ENCODE measurements at places on chromosomes 5 and 9.

DNA sequence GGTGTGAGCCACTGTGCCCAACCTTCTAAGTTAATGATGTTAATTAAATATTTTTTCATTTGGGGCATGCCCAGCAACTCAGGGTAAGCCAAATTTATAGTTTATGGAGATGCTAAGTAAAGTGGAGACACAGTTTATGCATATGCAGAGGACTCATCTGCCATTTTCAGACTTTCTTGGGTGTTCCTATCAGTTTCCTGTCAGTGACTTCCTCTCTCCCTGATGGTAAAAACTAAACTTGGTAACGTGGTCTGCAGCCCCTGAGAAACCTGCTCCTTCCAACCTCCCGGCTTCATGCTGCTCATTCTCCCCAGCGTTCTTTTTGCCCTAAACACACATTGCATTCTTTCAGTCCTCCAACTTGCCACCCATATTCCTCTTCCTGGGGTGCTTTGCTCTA lies 48.4 kb upstream of the TUT7 start:
- no peak for DNase-seq

DNA sequence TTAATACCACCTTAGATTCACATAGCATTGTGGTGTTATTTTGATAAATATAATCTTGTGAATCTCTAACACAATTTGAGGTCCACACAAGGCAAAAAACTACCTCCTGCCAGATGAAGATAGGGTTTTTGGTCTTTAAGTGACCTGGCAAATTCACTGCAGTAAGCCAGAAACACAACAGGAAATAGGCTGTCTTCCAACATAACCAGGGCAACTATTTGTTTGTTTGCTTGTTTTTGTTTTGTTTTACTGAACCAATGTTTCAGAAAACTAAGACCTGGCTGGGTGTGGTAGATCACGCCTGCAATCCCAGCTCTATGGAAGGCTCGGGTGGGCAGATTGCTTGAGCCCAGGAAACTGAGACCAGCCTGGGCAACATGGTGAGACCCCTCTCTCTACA lies 95.5 kb downstream of the USP20 start:
- no peak for DNase-seq

GRCh38 chr9:129669946-129670345 lies 4.5 kb downstream of the PRRX2 start:
- DNase-seq = no peak

DNA sequence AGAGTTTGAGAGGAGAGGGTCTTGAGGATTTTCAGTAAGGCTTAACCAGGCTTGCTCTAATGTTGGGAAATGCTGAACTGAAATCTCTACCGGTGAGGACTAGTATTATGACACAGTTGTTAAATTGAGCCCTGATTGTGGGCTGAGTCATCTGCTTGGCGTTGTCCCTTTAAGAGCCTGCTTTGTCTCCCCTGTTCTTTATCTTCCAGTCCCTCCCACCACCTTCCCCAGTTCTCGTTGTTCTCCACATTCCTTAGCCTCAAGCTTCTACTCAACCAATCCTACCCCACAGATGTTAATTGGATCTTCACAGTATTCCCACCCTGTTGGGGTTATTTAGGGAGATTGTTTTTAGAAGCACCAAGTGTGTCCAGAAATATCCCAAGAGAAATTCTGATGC lies 57.6 kb downstream of the ANKRD55 start:
- DNase-seq = no peak

DNA sequence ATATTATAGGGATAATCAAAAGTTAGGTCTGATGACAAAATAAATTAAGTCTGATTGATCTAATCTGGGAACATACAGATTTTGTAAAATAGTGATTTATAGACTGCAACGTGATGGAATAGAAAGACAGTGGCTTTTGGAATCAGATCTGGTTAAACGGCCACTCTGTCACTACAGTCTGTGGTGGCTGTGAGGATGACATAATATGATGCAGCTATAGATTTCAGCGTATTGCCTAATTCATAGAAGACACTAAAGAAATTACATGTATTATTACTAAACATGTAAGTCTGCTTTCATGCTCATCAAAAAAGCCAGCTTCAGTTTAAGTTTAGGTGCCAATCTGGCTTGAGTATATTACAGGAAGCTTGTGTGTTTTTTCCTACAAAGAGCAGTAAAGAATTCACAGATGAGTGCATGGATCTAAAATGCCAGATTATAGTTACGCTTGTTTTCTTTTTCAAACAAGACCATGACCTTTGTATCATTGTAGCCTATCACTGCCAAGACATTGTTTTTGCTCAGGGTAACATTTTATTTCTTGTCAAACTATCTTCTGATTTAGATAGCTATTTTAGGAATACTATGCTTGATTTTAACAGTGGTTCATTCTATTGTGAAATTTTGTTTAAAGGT lies 25.7 kb downstream of the CPEB4 start:
- no peak for DNase-seq

DNA sequence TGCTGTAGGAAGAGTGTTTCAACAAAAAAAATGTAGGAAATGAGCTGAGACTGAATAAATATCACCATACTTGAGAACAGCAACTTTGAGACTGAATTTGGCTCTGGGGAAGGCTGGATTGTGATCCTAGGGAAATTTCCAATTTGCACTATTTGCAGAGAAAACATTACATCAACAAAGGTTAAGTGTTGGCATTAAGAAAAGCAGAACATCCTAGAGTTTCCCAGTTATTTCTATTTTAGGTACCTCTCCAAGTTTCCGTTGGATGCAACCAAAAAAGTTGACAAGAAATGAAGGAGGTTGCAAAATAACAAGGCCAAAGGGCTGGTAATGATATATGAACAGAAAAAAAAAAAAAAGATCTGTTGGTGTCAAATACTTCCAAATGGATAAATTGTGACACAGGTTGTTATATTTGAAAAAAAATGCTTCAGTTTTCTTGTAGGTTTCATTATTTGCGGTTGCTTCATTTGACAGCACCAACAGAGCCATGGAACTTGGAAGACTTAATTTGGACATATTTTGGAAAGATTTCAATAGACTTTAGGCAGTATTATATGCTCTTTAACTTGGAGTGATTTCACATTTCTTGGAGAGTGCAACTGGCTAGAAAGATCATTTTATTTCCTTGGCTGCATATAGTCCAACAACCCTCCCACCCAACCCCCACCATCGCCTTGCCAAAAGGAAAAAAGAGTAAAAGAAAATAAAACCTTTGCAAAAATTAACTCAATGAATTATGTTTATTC lies 230.8 kb downstream of the ZNF608 start:
- DNase-seq = no peak

- DNase-seq = peak; percentile 42
Measured at GRCh38 chr9:133103183-133103986, 17.7 kb downstream of the RALGDS start.

DNA sequence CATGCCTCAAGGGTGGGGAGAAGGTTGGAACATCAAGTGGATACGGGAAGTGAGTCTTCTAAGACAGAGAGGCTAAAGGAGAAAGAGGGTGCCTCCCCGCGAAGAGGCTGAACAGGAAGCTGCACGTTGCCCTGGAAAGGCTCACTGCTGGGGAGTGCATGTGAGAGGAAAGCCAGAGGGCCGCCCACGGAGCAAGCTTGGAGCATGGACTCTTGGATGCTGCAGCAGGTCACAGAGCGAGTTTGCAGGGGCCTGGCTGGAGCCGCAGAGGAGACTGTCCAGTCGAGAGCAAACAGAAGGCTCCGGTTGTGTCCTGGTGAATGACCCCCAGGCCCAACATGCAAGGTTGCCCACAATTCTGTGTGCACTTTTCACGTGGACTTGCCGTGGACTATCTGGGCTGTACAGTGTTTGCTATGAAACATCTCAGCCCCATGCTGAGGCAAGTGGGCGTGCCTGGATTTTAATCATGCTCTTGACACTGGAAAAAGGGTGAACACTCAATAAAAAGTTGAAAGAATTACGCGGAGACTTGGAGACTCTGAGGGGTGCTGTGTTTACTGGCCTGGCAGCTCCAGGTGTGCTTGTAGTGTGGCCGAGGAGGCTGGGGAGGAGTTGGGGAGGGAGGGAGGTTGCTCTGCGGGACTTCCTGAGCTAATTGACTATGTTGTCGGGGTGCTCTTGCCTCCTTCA lies 54.5 kb upstream of the GARNL3 start:
- no peak for DNase-seq

DNA sequence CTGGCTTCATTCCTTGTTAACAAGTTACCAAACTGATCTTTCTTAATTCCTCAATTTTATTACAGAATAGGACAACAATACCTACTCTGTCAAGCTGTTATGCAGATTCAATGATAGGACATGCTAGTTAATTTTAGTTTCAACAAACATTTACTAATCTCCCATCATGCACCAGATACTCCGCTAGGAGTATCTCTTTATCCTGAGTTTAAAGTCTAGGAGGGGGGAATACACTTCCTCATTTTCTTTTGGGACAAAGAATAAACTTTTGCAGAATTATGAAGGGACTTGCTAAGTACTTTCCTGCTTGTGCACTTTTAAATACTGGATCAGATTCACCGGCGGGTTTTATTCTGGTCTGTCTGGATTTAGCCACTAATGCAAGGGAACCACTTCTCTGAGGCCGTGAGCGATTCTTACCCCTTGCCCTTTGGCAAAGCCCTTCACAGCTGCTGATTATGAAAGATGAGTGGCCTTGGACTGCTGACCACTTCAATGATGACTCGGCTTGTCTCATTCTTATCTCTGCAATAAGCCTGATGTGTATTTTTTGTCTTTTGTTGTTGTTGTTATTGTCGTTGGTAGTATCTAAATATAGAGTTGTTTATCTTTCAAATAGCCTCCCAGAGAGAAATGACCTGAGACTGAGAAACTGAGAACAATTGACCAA lies 73.9 kb downstream of the RMI1 start:
- DNase-seq = no peak

DNA sequence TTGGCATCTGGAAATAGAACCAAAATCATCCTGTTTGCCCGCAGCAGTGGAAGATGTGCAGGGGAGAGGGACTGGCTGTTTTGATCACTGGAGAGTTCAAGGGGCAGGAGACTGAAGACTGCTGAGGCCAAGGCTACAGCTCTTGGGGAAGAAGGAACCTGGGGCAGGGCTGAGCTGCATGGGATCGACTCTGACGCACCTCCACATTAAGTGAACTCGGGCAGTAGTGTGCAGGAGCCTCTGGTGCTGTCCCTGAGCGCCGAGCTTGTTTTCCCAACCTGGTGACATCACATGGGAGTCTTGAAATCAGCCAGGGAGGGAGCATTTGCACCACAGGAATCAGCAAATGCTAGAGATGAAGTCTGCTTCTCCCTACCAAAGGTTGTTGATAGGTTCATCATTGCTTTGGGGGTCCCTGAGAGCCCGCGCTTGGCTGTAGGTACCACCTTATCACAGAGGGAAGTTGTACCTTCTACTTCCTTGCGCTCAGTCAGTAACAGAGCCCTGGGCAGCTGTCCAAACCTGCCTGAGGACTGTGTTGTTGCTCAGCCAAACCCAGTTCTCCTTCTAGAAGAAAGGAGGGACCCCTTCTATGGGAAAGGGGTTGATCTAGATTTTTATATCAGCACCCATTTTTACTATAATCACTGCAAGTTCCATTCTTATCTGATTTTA lies 52.3 kb upstream of the CTSL start:
- DNase-seq = no peak

DNA sequence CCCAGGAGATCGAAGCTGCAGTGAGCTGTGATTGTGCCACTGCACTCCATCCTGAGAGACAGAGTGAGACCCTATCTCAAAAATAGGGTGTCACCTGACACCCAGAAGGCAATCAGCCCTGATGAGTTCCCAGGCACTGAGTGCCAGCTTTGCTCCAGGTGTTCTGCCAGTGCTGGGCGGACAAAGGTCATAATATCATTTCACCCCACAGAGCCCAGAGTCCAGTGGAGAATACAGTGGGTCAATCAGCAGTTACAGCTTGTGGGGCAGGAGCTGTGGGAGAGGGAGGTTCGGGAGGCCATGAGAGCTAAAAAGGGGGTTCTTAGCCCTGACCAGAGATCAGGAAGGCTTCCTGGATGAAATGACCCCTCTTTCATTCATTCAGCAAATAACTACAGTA lies 24.4 kb upstream of the SH3RF2 start:
- DNase-seq = no peak

DNA sequence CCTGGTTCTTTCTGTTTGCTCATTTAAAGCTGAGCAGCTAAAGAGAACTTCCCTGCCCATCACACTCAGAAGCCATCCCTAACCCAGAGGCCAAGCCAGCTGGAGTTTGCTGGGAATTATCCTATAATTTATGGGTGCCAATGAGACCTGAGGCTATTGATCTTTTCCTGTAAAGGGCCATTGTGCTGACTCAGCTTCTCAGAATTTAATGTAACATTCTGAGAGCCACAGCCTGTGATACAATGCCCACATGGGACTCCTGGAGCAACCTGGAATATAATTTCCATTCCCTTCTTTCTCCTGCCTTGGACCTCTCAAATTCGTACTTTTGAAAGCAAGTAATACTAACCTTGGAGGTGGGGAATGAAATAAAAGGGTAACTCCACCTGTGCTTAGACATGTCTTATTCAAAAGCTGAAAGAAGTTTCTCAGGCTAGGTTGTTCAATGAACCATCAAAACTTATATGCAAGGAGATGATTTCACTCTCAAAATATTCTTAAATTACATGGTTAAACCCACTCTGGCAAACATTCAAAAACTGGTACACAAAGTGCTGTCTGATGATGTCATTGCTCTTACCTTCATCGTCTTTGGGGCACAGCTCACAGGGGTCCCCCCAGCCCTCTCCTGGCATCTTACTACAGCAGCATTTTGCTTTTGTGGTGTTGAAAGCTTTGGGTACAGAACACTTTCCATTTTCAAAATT lies 206.7 kb downstream of the SLC12A2 start:
- no peak for DNase-seq

DNA sequence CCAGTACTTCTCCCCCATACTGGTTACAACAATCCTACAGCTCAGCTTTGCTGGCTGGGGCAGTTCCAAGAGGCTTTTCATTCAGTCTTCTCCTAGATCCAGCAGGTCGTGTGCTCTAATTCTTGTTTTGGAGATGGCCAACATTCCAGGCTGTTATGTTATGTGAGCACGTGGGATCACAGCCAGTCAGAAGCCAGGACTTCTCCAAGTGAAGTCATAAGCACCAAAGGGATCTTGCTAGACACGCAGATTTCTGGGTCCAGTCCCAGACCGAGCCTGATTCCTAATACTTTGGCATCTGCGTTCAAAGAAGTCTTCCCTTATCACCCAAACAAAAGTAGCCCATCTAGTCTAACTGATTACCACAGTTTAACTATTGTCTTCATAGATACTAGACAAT lies 1.4 kb upstream of the LARP1 start:
- DNase-seq = no peak

GRCh38 chr5:38182991-38183390 lies 75.4 kb upstream of the EGFLAM start:
- no peak for DNase-seq

DNA sequence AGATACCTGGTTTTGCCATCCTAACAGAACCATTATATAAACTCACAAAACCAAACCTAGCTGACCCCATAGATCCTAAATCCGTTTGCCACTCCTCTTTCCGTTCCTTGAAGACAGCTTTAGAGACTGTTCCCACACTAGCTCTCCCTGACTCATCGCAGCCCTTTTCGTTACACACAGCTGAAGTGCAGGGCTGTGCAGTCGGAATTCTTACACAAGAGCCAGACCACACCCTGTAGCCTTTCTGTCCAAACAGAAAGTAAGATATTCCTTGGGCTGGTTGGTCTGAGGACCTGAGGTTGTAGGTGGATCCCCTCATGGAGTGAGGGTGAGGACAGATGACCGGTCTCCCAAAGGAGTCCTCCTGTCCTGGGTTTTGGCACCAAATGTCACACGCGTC lies 56.7 kb upstream of the NAA35 start:
- no peak for DNase-seq
